ENCODE measurements at places on chromosomes 16 and 17.

DNA sequence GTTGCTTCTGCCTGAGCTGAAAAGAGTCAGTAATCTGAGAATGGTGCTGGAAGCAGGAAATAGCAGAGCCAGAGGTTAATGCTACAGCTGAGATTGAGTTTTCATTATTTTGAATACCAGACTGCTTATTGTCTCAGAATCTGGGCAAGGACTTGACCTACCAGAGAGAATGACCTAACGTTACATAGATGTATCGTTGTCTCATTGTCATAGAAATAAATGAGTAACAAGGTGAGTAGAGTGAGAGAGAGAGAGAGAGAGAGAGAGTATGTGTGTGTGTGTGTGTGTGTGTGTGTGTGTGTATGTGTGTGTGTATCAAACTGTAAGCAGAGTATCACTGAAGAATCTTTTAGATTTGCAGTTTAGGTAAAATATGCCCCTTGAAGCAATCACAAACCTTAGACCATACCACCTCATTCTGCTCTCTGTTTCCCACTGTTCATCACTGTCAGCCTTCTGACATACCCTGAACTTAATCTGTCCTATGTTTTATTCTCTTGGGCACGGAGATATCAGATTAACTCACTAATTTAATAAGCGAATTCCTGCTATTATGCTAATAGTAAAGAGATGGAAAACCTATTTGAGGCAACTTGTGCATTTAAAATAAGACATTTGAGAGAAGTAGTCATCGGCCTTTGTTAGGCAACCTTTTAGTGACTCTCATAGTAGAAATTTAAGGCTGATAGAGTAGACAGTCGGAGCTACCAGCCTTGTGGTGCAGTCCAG lies 87.8 kb downstream of the CYB561 start:
- no peak for DNase-seq

- DNase-seq: no peak
Observed at GRCh38 chr16:74257061-74257460, 39.6 kb upstream of the PSMD7 start.

- no peak for DNase-seq
Observed at GRCh38 chr17:61555127-61555566, 35.9 kb downstream of the NACA2 start.

- no peak for DNase-seq
Observed at GRCh38 chr16:75575958-75576357, 9.8 kb downstream of the GABARAPL2 start.

GRCh38 chr17:75917141-75917916 lies 12.6 kb upstream of the MRPL38 start:
- DNase-seq: no peak

- no peak for DNase-seq
Observed at GRCh38 chr16:30413112-30413806, 5.9 kb downstream of the ZNF771 start.

DNA sequence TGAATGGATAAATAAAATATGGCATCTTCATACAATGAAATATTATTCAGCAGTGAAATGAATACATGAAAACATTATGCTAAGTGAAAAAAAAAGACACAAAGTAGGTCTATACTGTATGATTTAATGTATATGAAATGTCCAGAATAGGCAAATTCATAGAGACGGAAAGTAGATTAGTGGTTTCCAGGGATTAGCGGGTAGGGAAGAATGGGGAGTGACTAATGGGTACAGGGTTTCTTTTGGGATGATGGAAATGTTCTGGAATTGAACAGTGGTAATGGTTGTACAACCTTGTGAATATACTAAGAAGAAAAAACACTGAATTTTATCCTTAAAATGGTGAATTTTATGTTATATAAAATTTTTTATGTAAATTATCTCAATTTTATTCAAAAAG lies 8.5 kb upstream of the MYCBPAP start:
- no peak for DNase-seq

GRCh38 chr16:13414154-13414553 lies 505.8 kb upstream of the ERCC4 start:
- DNase-seq: no peak

- DNase-seq: no peak
Observed at GRCh38 chr17:47797797-47798196, 23.8 kb downstream of the OSBPL7 start.

DNA sequence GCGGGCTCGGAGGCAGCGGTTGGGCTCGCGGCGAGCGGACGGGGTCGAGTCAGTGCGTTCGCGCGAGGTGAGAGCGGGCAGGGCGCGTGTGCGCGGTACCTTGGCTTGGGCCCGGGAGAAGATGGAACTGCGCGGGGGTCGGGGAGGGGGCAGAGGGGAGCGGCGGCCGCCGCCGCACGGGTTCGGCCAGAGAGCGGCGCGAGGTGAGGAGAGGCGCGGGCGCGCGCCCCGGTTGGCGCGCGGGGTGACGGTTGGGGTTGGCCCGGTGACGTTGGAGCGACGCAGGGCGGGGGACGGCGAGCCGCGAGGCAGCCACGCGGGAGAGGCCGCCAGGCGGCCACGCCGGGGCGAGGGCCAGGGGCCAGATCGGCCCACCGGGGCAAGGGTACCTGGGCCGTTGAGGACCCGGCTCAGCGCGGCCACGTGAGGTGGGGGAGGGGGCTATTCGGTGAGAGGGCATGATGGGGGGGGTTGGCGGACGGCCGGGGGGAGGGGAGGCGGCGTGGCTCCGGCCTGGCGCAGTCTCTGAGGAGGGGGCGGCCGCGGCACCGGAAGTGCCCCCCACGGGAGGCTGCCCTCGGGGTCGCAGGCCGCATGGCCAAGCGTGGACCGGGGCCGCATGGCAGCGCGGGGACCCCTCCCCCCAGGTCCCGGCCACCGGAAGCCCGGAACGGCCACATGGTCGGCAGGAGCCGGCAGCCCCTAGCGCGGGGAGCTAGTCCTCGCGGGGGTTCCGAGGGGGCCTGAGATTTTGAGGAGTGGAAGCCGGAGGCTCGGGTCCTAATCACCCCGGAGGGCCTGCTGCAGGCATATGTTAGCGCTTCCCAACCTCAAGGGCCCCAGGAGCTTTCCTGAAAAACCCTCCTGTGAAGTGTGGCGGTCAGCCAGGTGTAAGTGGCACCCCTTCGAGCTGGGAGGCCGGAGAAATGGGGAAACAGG lies 527 bp downstream of the EIF5A start:
- DNase-seq: peak; percentile 83

GRCh38 chr17:83125515-83126274 lies 46.3 kb downstream of the METRNL start:
- DNase-seq: peak; percentile 57

DNA sequence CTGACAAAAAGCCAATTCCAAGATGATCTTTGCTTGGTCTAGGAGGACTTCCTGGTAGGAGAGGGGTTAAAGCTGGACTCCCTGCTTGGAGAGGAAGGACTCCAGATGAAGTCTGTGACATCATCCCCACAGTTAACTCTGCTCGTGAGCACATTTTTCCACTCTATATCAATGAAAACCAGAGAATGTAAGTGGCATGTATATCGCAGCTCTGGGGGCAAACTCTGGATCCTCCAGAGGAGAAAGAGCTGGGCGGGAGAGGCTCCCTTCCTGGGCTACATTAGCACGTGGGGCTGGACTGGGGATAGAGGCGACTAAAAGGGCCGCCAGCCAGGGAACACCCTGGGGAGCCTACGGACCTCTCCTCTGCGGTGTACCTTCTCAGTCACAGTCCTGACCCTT lies 34.1 kb downstream of the HIC1 start:
- DNase-seq: no peak

- DNase-seq: no peak
Observed at GRCh38 chr16:73616166-73616753, 568.3 kb upstream of the ZFHX3 start.

DNA sequence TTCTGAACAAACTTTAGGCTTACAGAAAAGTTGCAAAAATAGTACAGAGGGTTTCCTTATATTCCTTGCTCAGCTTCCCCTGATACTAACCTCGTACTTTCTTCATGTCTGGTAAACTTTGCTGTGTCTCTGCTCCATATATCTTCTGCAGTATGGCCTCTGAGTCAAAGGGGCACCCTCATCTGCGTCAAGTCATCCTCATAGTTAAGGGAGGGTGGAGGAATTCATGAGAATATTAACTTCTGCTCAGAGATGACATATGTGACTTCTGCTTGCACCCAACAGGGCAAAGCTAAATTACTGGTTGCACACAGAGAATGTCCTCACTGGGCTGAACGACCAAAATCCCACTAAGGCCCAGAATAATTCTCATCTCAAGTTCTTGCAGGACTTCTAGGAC lies 4.3 kb upstream of the CCL7 start:
- DNase-seq: no peak

GRCh38 chr16:87729266-87729954 lies 36.4 kb downstream of the KLHDC4 start:
- no peak for DNase-seq

- no peak for DNase-seq
Observed at GRCh38 chr17:7437369-7437863, 1.9 kb upstream of the FGF11 start.

DNA sequence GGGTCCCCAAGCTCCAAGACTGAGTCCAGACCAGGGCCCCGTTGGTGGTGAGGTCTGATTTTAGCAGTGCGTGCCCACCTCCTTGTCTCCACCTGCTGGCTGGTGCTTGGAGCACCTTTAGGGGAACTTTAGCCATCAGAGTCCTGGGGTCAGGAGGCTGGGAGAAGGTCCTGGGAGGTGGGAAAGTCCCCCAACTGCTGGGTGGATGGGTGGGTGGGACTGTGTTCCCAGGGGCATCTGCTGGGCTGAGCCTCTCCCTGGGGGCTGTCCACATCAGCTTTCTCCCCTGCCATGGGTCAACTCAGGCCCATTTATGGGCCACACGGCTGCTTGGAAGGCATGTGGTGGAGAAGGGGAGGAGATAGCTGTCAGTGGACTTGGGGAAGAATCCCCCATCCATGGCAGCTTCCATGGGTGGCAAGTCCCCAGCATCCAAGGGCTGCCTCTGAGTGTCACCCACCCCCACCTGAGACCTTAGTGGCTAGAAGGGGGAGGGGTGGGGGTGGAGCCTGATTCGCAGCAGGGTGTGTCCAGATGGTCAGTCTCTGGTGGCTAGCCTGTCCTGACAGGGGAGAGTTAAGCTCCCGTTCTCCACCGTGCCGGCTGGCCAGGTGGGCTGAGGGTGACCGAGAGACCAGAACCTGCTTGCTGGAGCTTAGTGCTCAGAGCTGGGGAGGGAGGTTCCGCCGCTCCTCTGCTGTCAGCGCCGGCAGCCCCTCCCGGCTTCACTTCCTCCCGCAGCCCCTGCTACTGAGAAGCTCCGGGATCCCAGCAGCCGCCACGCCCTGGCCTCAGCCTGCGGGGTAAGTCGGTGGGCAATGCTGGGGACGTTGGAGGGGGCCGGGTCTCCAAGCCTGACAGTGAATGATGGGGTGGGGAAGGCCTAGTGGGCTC lies at the start of gene TRPV2:
Gene TRPV2 (plus strand): TSS at position 541 of the 894 bp plus-strand sequence. CDS start 2,098 bp downstream, outside the sequence.
- DNase-seq: peak; percentile 79

- DNase-seq: no peak
Observed at GRCh38 chr16:29158785-29159184, 173.9 kb downstream of the LAT start.

GRCh38 chr17:18267927-18268711 lies 7.7 kb downstream of the MIEF2 start:
- no peak for DNase-seq

GRCh38 chr17:17140590-17140980 lies 65.5 kb downstream of the PLD6 start:
- DNase-seq: no peak

DNA sequence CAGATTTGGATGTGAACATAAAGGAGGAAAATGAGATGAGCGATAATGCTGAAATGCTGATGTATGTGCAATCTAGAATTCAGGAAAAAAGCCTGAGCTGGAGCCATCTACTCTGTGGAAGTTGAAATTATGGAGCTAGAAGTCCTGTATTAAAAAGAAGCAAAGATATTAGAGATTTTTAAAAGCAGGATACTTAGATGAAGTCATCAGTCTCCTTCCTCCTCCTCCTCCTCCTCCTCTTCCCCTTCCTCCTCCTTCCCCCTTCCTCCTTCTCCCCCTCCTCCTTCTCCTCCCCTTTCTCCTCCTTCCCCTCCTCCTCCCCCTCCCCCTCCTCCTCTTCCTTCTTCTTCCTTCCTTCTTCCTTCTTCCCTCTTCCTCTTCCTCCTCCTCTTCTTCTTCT lies 823.8 kb upstream of the CA10 start:
- no peak for DNase-seq

- no peak for DNase-seq
Observed at GRCh38 chr17:69093279-69093789, 32.6 kb upstream of the ABCA9 start.

- no peak for DNase-seq
Observed at GRCh38 chr16:24075931-24076716, 180.0 kb upstream of the CACNG3 start.

DNA sequence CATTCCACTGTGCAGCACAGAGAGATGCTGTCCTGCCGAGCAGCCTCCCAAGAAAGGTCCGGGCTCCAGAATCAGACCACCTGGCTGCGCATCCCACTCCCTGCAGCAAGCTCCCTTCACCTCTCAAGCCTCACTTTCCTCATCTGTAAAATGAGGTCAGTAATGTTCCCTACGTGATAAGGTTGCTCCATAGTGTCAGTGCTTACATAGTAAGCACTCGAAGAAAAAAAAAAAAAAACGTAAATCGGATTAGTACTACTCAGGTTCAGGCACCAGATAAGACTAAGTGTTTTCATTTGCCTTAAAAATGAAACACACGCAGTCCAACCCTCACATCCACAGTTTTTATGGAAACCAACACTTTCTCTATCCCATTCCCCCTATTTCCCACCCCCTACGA lies 76.7 kb downstream of the CCT6B start:
- no peak for DNase-seq

GRCh38 chr17:57834146-57834741 lies 15.6 kb downstream of the MRPS23 start:
- DNase-seq: no peak

DNA sequence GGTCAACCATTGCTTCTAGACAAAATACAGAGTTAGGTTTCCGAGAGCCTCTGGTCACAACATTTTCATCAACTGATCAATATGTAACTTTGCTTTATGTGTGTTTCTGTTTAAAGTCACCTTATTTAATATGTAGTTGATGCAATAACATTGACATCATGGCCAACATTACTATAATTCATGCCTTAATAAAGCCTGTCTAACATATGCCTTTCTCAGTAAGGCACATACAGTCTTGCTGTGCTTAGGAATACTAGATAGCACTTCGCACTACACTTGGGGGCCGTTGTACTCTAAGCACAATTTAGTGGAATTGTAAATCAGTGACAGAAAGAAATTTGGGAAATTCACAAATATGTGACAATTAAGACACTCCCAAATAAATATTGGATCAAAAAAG lies 9.6 kb upstream of the SCNN1G start:
- DNase-seq: no peak

- no peak for DNase-seq
Observed at GRCh38 chr16:53220585-53220984, 165.8 kb downstream of the CHD9 start.

DNA sequence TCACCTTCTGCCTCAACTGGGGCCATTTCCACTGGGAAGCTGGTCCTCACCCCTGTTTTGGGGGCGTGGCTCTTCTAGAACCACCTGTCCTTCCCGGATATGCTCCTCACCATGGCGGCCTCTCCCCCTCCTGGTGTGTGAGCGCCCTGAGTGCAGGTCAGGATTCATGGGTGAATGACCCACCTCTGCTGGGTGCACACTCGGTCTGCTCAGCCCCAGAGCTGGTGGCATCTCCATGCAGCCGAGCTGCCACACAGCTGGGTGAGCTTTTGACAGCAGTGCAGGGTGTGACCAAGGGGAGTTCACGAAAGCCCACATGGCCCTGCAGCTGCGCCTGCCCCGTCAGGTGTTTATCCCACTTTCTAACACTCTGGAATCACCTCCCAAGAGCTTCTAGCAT lies 27.3 kb downstream of the GRIN2C start:
- no peak for DNase-seq

Measured in activated effector memory CD4-positive, alpha-beta T cell treated with anti-CD3 and anti-CD28 coated beads, Interleukin-2, amount 50 U/mL, for 16 hours (primary cell).